ENCODE measurements at places on chromosomes 5 and 9.

DNA sequence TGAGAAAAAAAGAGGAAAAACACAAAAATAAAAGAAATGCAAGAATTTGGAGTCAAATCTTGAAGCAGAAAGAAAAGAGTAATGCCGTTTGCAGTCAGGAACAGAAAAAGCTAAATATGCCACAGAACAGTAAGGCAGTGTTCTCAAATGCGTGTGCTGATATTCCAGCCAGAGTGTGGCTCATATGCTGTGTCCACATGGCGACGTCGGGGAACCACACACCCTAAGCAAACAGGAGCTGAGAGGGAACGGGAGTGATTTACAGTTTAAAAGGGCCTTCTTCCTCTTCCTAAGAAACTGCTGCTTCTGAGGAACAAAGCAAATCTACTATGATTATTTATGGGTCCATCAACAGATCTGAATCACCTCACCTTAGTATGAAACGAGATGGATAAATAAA is 42.7 kb downstream of the DDX31 start:
- peak; percentile 77 for DNase-seq

DNA sequence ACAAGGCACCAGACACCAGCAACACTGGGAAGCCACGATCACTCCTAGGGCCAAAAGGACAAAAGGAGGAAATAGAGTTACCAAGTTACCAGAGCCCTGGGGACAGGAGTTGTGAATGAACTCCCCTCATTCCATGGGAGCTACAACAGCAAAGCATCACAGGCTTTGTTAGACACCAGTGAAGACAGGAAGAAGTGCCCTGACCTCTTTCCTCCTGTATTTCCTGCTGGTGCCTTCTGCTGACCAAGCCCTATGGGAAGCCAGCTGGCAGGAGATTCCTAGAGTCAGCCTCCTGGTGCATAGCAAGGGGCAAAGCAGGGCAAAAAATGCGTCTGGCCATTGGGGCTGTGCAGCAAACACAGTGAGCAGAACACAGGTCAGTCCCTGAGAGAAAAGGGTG is 374.7 kb downstream of the ZSWIM6 start:
- DNase-seq = no peak

DNA sequence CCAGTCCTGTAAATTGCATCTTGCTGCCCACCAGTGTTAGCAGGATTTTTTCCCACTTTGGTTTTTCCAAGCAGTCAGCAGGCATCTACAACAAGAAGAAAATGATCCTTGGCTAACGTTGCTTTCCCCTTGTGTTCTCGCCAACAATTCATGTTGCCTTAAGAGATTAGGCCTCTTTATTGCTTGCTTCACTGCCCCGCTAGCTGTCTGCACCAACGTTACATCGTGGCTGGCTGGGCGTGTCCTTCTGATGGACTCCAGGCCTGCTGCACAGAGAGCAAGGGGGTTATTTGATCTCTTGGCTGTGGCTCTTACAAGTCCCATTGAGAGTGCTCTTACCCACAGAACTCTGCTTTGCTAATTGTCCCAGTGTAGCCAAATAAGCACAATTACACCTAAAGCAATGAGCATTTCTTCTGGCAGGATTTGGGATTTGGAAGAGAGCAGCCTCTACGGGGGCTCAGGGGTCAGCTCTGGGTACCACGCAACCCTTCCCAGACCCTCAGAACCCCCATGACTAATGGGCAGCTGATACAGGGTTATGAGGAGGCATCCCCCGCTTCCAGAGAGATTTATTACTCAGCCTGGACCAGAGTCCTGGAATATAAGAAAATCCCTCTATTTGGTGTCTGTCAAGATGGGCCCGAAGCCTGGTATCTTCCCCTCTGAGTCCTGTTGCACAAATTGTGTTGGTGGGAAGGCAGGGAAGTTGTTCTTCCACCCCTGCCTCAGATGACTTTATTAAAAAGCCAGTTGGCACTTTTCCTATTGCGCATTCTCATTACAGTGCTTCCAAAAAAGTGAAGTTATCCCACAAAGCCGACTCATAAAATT is 17.6 kb downstream of the DCANP1 start:
- no peak for DNase-seq

- DNase-seq = peak; percentile 70
Measured at GRCh38 chr9:69085569-69086283, 50.2 kb downstream of the FXN start.

DNA sequence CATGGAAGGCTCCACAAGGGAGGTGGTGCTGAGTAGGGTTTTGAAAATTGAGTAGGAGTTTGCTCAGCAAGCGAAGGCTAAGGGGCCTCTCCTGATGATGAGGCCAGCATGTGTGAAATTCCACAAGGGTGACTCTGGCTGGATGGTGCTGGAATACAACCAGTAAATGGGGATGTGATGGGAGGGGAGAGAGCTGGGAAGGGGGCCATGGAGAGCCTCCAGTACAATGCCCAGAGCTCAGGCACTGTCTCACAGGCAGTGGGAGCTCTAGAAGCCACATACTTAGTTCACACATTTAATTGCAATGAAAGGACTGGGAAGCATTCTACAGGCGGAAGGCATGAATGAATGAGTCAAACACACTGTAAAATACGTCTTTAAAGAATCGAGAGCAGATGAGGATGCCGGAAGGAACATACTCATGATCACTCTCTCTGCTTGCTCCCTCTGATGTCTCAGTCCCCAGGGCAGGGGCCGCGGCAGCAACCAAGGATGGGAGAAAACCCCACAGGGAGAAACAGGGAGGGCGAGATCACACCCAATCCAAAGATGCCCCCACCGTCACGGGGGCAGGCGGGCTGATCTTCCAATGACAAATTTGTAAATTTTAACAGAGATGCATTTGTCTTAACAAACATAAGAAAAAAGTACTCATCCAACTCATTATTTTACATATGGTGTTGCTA is 261.0 kb downstream of the NSG2 start:
- no peak for DNase-seq

DNA sequence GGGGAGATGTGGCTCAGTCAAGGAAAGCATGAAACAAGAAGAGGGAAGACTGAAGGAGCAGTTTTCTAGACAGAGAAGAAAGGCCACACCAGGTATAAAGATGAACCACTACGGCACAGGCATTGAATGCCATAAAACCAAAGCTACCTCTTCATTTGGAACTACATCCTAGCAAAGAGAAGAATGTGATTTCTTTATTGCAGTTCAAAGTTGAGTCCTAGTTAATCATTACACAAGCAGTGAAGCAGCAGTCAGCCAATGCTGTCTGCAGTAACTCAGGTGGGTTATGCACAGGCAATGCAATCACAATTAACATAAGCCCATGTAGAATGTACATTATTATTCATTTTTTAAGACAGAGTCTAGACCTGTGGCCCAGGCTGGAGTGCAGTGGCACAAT is 21.7 kb upstream of the PCAT7 start:
- DNase-seq = no peak

GRCh38 chr9:108001237-108001636 is 511.7 kb upstream of the KLF4 start:
- no peak for DNase-seq

DNA sequence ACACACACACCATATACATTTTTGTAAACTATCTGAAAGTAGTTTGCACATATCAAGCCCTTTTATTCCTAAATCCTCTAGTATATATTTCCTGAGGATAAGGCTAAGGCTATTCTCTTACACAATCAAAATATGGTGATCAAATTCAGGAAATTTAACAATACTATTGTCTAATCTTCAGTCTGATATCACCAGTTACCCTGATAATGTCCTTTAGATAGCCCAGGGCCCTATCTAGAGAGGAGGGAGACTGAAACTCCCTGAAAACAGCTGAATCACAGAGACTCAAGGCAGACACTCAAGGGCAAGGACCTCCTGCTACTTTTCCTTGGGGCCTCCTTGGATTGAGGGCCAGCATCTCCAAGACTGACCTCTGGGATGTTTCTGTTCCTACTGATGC is 30.4 kb downstream of the PTTG1 start:
- DNase-seq = no peak

GRCh38 chr5:115626445-115626823 is 598 bp upstream of the TMED7 start:
- no peak for DNase-seq

- no peak for DNase-seq
Measured at GRCh38 chr5:173423452-173424117, 95.4 kb upstream of the STC2 start.

All from NCI-H69 (cell line).